ENCODE measurements at places on chromosomes 3 and 15.
A peak's percentile ranks its signal among the peaks of the same experiment; 100 is the strongest.

DNA sequence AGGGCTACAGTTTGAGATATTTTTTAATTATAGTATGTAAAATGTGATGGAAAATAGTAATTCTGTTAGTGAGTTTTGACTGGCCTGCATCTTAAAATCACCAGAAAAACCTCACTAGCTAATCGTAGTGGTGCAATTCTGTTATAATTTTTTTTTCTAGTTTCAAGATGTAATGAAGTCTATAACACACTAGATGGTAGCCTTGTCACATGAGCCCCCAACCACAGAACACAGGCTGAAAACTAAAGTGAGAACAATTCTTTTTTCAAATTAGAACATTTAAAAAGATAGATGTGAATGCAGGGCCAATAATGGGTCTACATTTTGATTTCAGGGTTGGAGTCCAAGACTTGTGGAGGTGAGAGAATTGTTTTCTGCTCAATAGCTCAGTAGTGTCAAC lies 83.3 kb upstream of the KCNH8 start:
- no peaks in the 10 kb centered on the region for H3K27me3 ChIP-seq
- DNase-seq: no peak
- H3K27ac ChIP-seq: no peak overlapping the region
- no peak overlapping the region for H3K4me3 ChIP-seq
- no peaks in the 10 kb centered on the region for H3K36me3 ChIP-seq
- H3K4me1 ChIP-seq: no peaks in the 10 kb centered on the region

DNA sequence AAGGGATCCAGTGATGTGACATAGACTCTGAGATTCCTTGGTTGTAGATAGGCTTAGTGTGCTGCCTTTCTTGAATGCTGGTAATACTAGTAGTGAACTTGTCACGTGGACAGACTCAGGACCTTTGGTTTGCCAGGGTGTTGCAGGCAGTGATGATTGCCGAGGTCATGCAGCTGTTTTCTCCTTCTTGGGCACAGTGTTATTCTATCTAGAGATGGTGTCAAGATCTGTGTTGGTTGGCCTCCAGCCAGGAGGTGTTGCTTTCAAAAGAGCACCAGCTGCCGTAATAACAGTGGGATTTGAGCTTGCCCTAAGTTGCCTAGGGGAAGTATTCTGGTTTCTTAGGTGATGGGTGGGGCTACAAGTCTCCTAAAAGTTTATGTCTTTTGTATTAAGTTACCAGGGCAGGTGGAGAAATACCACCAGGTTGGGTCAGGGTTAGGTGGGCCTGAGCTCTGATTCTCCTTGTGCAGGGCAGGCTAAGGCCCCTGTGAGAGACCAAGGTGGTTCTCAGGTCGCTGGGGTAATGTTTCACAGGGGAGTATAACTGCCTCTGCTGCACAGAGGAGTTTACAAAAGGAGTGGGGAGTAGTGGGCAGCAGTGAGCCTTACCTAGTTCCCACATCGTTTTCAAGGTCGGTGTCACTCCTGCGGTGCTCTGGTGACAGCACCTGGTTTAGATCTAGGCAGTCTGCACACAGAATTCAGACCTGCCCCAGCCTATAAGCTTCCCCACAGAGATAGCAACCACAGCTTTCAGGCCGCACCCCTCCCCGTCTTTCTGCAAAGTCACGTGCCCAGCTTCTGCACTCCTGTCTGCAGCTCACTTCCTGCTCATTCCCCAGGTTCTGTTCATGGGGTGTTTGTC lies 350.3 kb downstream of the DOCK3 start:
- H3K27ac ChIP-seq: no peak overlapping the region
- peaks cover 31% of the 10 kb centered on the region for H3K27me3 ChIP-seq
- no peak overlapping the region for H3K4me3 ChIP-seq
- DNase-seq: no peak
- no peaks in the 10 kb centered on the region for H3K36me3 ChIP-seq

DNA sequence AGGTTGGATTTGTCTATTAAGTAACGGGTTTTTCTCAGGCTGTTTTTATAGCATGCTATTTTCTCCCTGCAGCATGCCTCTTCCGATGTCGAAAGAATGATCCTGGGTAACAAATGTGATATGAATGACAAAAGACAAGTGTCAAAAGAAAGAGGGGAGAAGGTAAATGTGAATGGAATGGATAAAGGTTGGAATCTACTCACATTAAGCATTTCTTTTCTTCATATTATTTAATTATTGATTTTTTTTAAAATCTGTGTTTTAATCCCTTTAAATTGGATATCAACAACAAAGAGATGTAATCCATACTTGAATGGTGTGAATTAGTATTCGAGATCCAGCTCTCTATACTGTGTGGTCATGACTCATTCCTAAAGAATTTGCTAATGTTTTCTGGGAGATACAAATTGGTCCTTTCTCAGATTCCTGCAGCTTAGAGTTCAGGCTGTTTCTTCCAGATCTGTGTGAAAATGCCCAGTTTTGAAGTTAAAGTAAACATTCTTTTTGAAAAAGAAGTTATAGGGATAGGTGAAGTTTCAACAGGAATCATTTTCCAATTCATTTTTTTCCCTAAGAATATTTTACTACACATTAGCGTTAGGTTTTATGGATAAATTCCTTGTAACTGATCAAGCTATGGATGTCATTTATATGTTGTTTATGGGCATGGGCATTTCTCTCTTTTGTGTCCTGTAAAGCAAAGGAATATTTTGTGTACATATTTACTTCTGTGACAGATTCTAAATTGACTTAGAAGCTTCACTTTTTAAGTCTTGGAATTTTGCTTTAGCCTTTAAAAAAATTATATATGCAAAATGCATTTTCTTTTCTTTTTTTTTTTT lies 20.8 kb upstream of the APH1B start:
- H3K27ac ChIP-seq: no peak overlapping the region
- DNase-seq: no peak
- H3K4me1 ChIP-seq: no peaks in the 10 kb centered on the region
- peaks cover 72% of the 10 kb centered on the region for H3K36me3 ChIP-seq

GRCh38 chr3:13308380-13308801 lies 111.7 kb downstream of the NUP210 start:
- H3K27me3 ChIP-seq: no peaks in the 10 kb centered on the region
- no peak overlapping the region for H3K4me3 ChIP-seq
- no peaks in the 10 kb centered on the region for H3K4me1 ChIP-seq
- H3K27ac ChIP-seq: peak overlapping the region; percentile 38

DNA sequence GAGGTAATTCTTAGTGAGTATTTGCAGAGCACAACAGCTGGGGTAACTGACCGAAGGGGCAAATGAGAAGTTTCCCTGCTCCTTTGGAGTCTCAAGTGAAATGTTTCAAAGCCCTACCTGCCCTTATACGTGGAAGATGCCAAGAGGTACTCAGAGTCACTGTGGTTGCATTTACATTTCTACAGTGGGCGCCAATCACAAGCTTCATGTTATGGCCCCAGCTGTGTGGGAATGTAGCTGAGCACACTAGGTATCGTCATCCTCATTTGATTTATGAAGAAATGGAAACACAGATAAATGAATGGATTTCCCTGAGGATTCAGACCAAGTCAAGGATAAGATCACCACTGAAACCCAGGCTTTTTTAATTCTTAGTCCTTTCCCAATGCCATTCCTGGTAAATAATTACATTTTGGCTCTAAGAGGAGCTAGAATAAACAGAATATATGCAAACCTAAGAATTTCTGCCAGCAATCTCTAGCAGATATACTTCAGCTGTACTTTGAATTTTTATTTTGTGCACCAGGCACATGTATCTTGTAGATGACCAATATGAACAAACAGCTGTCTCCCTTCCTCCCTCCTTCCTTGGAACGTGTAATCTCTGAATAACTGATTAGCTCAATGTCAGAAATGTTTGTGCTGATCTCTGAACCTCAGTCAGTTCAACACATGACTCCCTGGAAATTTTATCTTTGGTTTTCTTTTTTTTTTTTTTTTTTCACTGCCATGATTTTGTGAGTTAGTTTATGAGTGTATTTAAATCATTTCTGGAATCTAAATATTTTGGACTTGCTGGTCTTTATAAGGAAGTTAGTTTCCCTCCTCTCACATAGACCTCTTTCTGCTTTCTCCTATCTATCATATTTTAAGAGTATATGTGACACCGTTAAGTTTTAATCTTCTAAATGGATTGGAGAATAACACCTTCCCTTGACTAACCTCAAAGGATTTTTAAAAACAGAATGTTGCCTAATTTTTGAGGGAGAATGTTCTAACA lies 69.2 kb downstream of the MAP2K5 start:
- no peak for DNase-seq
- H3K36me3 ChIP-seq: peaks cover 13% of the 10 kb centered on the region
- H3K27me3 ChIP-seq: no peaks in the 10 kb centered on the region
- H3K4me3 ChIP-seq: no peak overlapping the region

DNA sequence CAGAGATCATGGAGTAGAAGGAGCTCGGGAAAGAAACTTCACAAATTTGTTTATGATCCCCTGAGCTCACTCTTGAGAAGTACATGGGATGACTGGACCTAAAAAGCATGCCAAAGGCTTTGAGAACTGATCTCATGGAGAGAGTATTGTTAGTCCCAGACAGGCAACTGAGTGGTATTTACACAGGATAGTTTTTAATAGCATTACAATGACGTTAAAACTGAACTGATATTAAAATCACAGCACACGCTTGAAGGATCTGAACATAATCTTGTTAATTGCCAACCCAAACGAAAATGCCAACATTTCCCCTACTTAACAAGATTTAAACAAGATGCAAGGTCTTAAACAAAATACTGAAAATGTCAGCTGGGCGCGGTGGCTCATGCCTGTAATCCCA lies 113.2 kb upstream of the NLGN1 start:
- H3K4me1 ChIP-seq: no peaks in the 10 kb centered on the region
- H3K4me3 ChIP-seq: no peak overlapping the region
- no peaks in the 10 kb centered on the region for H3K36me3 ChIP-seq
- DNase-seq: no peak
- H3K27me3 ChIP-seq: no peaks in the 10 kb centered on the region

DNA sequence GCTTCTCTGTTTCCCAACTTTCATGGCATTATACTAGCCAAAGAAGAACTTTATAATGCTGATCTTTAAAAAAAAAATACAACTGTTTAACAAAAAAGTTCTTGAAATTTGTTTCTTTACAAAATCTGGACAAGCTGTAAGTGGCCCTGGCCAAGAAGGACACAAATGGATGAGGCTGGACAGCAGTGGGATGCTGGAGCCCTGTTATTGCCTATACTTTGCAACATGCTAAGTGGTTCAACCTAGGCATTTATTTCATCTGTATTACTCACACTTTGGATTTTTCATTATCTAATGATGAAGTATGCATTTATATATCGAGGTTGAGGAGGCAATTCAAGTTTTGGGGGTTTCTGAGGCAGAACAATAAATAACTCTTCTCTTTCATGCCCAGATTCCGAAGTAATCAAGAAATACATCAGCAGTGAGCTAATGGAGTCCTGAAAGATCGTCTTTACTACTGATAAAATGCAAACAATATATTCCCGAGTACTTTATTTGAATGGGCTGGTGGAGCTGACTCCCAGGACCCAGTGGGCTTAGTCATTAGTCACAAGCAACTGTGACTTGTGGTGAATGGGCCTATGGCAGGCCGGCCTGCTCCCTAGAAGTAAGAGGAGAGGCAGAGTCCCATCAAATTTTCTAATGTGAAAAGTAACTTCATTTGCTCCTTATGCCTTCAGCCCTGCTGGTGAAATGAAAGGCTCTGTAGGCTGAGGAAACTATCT lies 177.3 kb upstream of the DPH6 start:
- H3K36me3 ChIP-seq: no peaks in the 10 kb centered on the region
- no peak overlapping the region for H3K27ac ChIP-seq
- no peak for DNase-seq
- no peaks in the 10 kb centered on the region for H3K4me1 ChIP-seq

- no peaks in the 10 kb centered on the region for H3K4me1 ChIP-seq
- no peaks in the 10 kb centered on the region for H3K27me3 ChIP-seq
- no peaks in the 10 kb centered on the region for H3K36me3 ChIP-seq
- H3K27ac ChIP-seq: no peak overlapping the region
These were observed 515.9 kb downstream of the NLGN1 start for GRCh38 chr3:173913397-173913796.

DNA sequence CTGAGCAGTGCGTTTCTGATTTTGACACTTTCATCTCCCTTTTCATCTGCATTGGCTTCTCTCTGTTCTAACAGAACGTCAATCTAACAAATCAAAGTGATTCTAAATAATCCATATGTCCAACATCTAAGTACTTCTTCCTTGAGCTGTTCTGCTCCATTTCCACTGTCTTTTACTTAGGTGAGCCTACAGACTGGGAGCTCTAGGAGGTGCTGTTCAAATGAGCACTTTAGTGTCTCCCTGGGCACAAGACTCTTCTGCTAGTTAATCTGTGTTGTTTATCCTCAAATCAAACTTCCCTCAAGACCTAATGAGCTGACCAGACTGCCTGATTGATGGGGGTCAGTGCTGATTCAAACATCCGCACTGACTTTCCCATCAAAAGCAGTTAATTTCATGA lies 408.1 kb downstream of the WDR72 start:
- H3K27me3 ChIP-seq: no peaks in the 10 kb centered on the region
- no peak for DNase-seq
- H3K27ac ChIP-seq: no peak overlapping the region
- H3K36me3 ChIP-seq: no peaks in the 10 kb centered on the region

- H3K4me1 ChIP-seq: no peaks in the 10 kb centered on the region
- H3K4me3 ChIP-seq: no peak overlapping the region
- peaks cover 3% of the 10 kb centered on the region for H3K36me3 ChIP-seq
- no peak overlapping the region for H3K27ac ChIP-seq
- H3K27me3 ChIP-seq: no peaks in the 10 kb centered on the region
- DNase-seq: no peak
These were observed 93.8 kb downstream of the CMSS1 start for GRCh38 chr3:99911433-99911832.

GRCh38 chr3:166634091-166634746 lies 745.9 kb downstream of the ZBBX start:
- no peak overlapping the region for H3K4me3 ChIP-seq
- H3K27ac ChIP-seq: no peak overlapping the region
- no peaks in the 10 kb centered on the region for H3K4me1 ChIP-seq
- H3K27me3 ChIP-seq: no peaks in the 10 kb centered on the region
- no peaks in the 10 kb centered on the region for H3K36me3 ChIP-seq
- no peak for DNase-seq

DNA sequence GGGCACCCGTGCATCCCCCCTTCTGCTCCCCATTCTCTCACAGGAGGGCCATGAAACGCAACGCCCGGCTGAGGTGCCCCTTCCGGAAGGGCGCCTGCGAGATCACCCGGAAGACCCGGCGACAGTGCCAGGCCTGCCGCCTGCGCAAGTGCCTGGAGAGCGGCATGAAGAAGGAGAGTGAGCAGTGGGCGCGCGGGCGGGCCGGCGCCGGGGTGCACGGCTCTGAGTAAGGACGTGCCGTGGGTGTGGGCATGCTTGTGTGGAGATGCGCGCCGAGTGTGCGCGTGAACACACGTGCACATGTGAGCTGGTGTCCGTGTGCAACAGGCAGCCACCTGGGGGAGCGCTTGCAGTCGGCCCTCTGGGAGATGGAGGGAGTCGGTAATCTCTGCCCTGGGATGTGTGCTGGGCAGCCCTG lies 28.1 kb downstream of the NR1I2 start:
- peaks cover 9% of the 10 kb centered on the region for H3K4me1 ChIP-seq
- H3K27ac ChIP-seq: peak overlapping the region; percentile 75
- DNase-seq: peak; percentile 51

GRCh38 chr3:37144806-37145205 lies 29.6 kb downstream of the LRRFIP2 start:
- no peak for DNase-seq
- H3K4me3 ChIP-seq: no peak overlapping the region
- H3K27me3 ChIP-seq: no peaks in the 10 kb centered on the region
- H3K36me3 ChIP-seq: peaks cover 49% of the 10 kb centered on the region
- H3K27ac ChIP-seq: no peak overlapping the region
- peaks cover 35% of the 10 kb centered on the region for H3K4me1 ChIP-seq
